ENCODE measurements at places on chromosomes 6 and 20.

DNA sequence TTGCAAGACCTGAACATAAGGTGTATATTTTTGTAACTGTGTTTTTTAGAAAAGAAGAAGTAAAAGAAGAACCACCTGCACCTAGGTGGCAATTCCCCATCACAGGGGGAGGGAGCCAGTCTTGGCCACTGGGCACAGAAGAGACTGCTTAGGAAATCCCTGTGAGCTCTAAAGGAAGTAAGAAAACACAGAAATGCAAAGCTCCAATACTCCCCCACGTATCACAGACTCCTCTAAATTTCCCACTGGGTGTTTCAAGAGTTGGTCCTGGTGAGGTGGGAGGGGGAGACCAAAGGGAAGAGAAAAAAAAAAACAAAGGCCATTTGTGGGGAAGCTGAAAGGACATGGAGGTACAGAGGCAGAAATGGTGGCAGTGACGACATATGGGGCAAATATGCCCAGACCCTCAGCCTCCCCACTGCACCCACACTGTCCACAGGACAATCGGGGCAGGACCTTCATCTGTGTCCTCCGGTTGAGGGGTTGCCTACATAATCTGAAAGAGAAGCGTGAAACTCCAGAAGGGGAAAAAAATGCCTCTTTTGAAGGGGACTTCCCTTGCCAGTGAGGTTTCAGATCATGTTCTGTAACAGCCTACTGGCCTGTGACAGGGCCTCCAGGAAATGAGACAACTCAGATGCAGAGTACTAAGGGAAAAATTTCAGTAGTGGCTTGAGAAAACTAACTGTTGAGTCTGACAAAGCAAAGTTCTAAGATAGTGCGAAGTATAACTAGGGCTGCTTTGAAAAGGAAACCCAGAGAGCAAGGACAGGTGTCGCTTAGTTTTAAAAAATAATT lies 226.2 kb upstream of the MARCKS start:
- no peak for DNase-seq

GRCh38 chr6:2168480-2168879 lies 76.9 kb downstream of the GMDS start:
- DNase-seq: no peak

- DNase-seq: no peak
These were observed 152.1 kb upstream of the RIN2 start for GRCh38 chr20:19605786-19606485.

DNA sequence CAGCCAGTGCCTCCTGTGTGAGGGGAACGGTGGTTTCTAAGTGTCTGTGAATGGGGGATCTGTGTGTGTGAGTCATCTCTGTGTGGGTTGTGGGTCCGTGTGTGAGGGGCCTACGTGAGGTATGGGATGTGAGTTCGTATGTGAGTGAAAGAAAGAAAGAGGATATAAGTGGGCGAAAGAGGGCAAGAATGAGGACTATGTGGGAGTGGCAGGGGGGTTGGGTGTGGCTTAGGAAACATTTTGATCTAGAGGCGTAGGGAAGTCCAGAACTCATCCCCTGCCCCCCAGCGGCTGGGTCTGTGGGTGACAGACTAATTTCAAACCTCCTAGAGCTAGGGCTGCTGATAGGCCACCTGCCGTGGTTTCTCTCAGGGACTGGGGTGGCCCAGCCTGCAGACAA lies 35.5 kb downstream of the DHX35 start:
- no peak for DNase-seq

GRCh38 chr6:168047841-168048723 lies 30.9 kb downstream of the FRMD1 start:
- no peak for DNase-seq

GRCh38 chr20:14117768-14118167 lies 122.5 kb downstream of the MACROD2 start:
- no peak for DNase-seq

DNA sequence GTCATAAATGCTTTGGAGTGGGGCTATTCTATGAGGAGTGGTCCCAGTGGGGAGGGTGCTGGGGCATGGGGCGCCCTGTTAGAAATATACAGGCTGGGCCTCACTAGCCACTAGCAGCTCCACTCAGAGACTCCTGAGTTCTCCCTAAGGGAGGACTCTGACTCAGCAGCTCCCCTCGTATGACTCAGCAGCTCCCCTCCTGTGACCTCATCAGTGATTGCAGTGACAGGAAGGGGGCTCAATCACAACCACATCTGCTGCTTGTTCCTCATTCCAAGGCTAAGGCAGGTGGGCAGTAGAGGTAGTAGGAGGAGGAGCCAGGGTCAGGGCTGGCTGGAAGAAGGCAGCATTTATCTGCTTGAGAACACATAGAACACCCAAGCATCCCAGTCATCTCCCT lies 73.7 kb downstream of the PRND start:
- DNase-seq: no peak

GRCh38 chr6:97231911-97232310 lies 51.1 kb downstream of the MMS22L start:
- DNase-seq: no peak

- DNase-seq: no peak
These were observed 81.7 kb upstream of the PDE10A start for GRCh38 chr6:165744555-165745228.

DNA sequence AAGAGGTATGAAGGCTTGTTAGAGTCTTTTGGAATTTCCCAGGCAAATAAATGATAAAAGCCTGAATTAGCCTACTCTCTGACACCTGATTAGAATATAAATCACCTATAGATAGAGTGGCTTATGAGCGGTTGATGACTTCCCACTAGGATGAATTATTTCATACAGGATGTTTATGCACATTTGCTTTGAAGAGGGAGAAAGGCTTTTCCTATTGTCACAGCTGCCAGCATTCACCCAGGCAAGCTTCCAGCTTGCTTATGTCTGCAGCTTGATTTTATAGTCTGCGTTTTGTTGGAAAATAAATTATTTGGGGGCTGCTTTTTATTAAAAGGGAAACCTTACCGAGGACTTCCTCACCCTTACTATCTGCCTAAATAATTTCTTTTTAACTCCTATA lies 51.3 kb upstream of the EIF2S2 start:
- no peak for DNase-seq

DNA sequence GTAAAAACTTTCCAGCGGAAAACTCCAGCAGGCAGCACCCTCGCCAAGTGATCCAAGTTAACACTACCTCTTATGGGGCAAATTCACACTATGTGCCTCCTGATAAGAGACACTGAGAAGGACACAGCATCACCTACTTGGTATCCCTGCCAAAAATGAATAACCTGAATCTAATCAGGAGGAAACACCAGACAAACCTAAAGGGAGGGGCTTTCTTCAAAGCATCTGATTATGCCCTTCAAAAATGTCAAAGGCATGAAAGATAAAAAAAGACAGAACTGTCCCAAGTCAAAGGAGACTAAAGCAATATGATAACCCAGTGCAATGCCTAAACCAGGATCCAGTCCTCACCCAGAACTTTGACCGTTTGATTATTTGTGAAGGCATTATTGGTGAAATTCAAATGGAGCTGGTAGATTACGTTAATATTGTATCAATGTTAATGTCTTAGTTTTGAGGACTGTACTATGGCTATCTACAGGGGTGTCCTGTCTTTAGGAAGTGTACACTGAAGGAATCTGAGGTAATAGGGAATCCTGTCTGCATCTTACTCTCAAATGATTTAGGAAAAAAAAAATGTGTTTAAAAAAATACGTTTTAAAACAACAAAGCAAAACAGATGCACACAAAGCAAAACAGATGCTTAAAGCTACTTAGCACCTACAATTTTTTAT lies 8.3 kb downstream of the TBC1D7 start:
- no peak for DNase-seq

- DNase-seq: peak; percentile 79
These were observed 12.1 kb downstream of the FOXS1 start for GRCh38 chr20:31833130-31833930.

DNA sequence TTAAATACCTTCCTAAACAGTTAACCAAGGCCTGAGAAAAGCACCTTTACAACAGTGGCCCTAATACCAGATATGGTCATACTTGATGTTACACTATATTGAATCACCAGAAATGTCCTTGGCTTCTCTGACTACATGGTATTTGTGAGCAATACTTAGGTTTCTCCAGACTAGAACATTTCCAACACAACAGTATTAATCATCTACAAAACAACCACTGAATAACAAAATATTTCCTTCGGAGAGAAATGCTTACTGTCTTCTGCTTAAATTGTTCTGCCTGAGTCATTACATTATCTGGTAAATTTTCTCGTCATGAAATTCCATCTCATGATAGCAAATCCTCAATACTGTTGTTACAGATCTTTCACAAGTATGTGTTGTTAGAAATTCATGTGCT lies 252.9 kb upstream of the RUNX2 start:
- no peak for DNase-seq

DNA sequence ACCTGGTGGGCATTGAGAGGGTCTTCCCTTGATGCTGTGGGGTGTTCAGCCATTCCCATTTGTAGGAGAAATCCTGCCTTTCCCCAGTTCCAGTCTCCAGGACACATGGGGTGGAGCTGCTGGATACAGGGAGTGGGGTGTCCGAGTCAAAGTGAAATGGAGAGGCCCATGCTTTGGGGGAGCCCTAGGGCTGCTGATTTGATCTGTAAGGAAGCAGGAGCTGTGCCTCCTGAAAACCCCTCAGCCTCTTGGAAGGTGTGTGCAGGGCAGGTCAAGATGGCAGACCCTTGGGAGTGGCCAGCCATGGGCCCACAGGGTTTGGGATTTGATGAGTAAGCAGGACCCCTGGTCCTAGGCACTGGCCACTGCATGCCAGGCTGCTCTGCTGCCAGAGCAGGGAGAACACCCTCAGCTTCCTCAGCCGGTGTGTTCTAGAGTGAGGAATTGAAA lies 82.0 kb downstream of the SERAC1 start:
- no peak for DNase-seq

DNA sequence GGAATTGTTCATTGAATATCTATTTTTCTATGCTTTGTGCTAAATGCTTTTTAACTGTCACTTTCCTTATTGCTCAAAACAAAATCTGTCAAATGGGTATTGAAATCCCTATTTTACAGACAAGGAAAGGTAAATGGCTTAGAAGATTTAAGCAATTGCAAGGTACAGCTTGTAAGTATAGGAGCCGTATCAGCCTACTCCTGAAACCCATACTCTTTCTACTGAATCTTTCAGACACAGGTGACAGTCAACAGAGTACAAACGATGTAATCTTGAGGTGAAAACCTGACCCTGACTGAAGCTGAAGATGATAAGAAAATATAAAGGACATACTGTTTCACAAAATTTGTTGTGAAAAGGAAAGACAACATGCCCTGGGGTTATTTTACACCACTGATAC lies 7.0 kb upstream of the COX7A2 start:
- DNase-seq: no peak

- DNase-seq: no peak
These were observed 98.4 kb downstream of the FOXC1 start for GRCh38 chr6:1708122-1708521.

DNA sequence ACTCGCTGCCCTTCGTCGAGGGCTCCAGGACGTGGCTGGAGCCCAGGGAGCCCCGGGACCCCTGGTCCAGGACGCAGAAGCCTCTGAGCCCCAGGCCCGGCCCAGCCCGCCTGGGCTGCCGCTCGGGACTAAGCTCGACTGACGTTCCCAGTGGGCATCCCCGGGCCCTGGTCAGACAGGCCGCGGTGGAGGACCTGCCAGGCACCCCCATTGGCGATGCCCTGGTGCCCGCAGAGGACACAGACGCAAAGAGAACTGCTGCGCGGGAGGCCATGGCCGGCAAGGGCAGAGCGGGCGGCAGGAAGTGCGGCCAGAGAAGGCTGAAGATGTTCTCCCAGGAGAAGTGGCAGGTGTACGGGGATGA lies 28.9 kb downstream of the ZNF831 start:
- no peak for DNase-seq

DNA sequence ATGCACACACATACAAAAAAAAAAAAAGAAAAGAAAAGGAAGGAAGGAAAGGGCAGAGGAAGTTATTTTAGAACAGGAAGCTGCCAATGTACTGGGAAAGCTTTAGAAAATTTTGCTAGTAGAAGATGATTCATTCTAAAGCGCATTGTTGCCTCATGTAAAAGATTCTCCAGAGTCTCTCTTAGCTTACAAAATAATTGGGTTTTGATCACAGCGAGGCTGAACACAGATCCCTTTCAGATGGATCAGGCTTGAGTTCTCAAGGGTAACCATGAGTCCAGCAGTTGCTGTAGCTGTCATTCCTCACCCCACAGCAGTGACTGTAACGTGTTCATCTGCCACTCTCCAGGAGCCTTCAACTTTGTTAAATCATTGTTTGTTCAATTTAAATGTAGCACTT lies 81.9 kb downstream of the PHACTR2 start:
- no peak for DNase-seq

- no peak for DNase-seq
These were observed 100.0 kb downstream of the OR2B2 start for GRCh38 chr6:27812078-27812804.

- no peak for DNase-seq
These were observed 159.4 kb upstream of the SULF2 start for GRCh38 chr20:47944682-47945081.

- peak; percentile 92 for DNase-seq
These were observed 45.9 kb downstream of the FGD2 start for GRCh38 chr6:37051138-37052026.

GRCh38 chr6:169184419-169184818 lies 69.2 kb downstream of the THBS2 start:
- peak; percentile 33 for DNase-seq

- no peak for DNase-seq
These were observed 590.6 kb downstream of the QKI start for GRCh38 chr6:164005004-164005711.

GRCh38 chr20:62898970-62899632 lies 27.2 kb downstream of the DIDO1 start:
- DNase-seq: no peak

GRCh38 chr6:33276581-33276863 lies 401 bp upstream of the B3GALT4 start:
- no peak for DNase-seq

- DNase-seq: no peak
These were observed 71.7 kb downstream of the GRM4 start for GRCh38 chr6:34074064-34074742.

DNA sequence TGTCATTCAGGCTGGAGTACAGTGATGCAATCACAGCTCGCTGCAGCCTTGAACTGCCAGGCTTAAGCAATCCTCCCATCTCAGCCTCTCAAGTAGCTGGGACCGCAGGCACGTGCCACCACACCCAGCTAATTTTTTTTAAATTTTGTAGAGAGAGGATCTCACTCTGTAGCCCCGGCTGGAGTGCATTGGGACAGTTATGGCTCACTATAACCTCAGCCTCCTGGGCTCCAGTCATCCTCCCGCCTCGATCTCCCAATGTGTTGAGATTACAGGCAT lies 86.5 kb downstream of the SERAC1 start:
- DNase-seq: no peak
